ENCODE measurements at places on chromosomes 4 and X. TPM values are rescaled to one million over a fixed set of nuclear protein-coding genes. Genes with fewer than 3 reads are reported as not detected.

GRCh38 chrX:17591741-17592110 lies 145.6 kb upstream of the SCML1 start:
- H3K27ac ChIP-seq: peak overlapping the region; percentile 76
- H3K36me3 ChIP-seq: no peaks in the 10 kb centered on the region
- H3K4me1 ChIP-seq: peaks cover 29% of the 10 kb centered on the region
- H3K27me3 ChIP-seq: no peaks in the 10 kb centered on the region

DNA sequence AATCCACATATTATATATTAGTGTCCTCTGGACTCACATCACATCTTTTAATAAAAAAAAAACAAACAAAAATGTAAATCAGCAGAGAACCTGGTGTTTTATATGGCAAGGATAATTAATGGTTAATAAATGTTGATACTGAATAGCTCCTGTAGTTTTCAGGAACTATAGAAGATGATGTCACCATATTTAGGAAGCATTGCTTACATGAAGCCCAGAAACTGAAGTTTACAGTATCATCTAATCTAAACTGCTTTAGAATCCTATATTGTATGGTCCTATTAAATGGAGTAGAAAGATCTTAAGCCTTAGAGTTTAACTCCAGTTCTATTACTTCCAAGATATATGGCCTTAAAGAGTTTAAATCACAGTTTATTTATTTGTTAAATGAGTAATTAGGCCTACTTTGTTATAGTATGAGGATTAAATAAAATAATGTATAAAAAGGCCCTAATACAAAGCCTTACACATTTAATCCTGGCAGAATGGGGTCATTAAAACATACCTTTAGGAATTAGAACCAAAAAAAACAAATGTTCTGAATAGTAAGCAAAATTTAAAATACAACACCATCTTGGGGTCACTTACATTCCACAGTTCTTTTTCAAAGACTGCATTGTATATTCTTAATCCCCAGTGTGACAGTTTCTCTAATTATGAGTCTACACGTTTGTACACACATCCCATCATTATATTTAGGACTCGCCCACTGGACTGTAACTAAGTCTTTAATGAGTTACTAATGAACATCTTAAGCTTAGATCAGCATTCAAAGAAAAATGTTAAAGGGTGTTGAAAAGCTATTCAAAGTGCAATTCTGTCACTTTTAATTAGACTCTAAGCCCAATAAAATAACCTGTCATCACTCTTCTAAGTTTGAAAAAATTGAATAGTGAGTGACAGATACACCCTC lies 305.9 kb downstream of the ADGRL3 start:
- H3K4me3 ChIP-seq: no peak overlapping the region
- H3K4me1 ChIP-seq: no peaks in the 10 kb centered on the region
- no peaks in the 10 kb centered on the region for H3K36me3 ChIP-seq
- H3K27me3 ChIP-seq: no peaks in the 10 kb centered on the region

- H3K4me3 ChIP-seq: no peak overlapping the region
- H3K36me3 ChIP-seq: no peaks in the 10 kb centered on the region
- no peak for DNase-seq
- H3K4me1 ChIP-seq: no peaks in the 10 kb centered on the region
Observed at GRCh38 chrX:20101934-20102581, 14.6 kb downstream of the MAP7D2 start.

DNA sequence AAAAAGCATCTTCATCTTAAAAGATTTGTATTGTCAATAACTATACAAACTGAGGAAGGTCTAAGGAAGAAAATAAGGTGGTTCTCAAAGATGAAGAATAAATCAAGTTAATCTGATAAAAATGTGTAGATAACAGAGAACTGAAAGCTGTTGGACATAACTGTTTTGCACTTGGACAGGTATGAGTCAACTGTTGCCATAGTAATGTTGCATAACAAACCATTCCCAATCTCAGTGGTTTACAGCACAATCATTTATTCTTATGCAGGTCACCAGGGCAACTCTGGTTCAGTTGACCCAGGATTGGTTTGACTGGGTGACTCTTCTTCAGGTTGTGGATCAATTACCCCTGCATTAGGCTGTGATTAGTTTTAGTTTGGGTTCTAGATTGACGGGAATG lies 2197.7 kb downstream of the ARAP2 start:
- no peak overlapping the region for H3K4me3 ChIP-seq
- no peaks in the 10 kb centered on the region for H3K4me1 ChIP-seq
- H3K27ac ChIP-seq: no peak overlapping the region
- DNase-seq: no peak
- H3K36me3 ChIP-seq: no peaks in the 10 kb centered on the region
- H3K27me3 ChIP-seq: no peaks in the 10 kb centered on the region

DNA sequence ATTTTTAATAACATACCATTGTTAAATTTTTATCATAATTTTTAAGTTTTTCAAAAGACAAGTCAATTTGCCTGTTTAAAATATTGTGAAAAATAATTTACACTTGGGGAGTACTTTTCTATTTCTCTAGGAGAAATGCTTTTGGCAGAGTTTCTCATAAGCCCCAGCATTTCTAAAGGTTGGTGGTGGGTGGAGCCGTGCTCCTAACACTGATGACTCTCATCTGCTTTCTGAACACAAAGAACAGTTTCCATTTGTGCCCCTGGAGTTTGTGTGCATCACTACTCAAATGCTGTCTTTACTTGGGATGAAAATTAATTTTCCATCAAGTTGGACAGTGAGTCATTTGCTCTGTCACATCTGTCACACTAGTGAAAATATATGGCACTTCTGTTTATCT lies 57.6 kb downstream of the TNIP2 start:
- H3K27ac ChIP-seq: no peak overlapping the region
- no peak overlapping the region for H3K4me3 ChIP-seq
- peaks cover 41% of the 10 kb centered on the region for H3K36me3 ChIP-seq
- no peaks in the 10 kb centered on the region for H3K4me1 ChIP-seq

GRCh38 chrX:386768-387575 lies at the start of gene PPP2R3B:
PPP2R3B (minus strand) TSS chrX:386907; CDS start chrX:386691, 216 bp downstream.
- no peaks in the 10 kb centered on the region for H3K27me3 ChIP-seq
- peak within 1 kb of the TSS; percentile 100 for H3K27ac ChIP-seq
- H3K4me3 ChIP-seq: peak within 1 kb of the TSS; percentile 61
- H3K4me1 ChIP-seq: no peaks in the 10 kb centered on the region
- H3K36me3 ChIP-seq: no peaks in the 10 kb centered on the region

- H3K27me3 ChIP-seq: no peaks in the 10 kb centered on the region
- peak overlapping the region; percentile 96 for H3K27ac ChIP-seq
- DNase-seq: peak; percentile 78
- H3K36me3 ChIP-seq: no peaks in the 10 kb centered on the region
- H3K4me3 ChIP-seq: peak overlapping the region; percentile 78
Observed at GRCh38 chr4:55396308-55397125, 760 bp downstream of the TMEM165 start.

GRCh38 chrX:16445166-16445752 lies 204.7 kb upstream of the S100G start:
- H3K36me3 ChIP-seq: no peaks in the 10 kb centered on the region
- no peak for DNase-seq
- H3K27ac ChIP-seq: no peak overlapping the region
- H3K27me3 ChIP-seq: no peaks in the 10 kb centered on the region
- no peak overlapping the region for H3K4me3 ChIP-seq

DNA sequence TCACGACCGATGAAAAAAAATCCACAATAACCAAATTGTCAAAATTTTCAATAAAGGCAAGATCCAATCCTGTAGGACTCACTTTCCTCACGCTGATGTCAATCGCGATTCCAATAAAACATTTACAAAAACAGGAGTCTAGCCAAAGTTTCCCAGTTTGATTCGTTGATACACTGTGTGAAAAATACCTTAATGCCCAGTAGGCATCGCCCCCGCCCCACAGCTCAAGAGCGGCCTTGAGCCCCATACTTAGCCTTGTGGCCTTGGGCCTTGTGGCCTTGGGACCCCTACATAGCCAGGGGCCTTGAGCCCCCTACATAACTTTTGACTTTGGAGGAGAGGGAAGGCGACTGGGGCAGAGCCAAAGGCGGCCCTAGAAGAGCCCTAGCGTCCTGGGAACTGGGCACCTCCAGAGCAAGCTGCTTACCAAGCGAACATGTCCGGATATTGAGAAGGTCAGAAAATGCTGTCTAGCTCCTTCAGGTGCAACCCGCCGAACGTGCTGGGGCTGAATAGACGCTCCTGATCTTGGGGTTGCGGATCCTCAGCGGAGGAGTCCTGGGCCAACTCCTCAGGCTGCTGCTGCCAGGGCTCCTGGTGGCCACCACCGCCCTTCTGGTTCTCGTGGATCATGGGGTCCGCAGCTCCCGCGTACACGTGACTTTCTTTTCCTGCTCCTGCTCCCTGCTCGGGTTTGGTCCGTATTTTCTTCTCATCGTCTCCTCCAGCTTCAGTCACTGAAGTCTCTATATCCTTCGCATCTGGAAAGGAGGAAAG lies 62.9 kb downstream of the RHOXF2B start:
- no peak overlapping the region for H3K27ac ChIP-seq
- H3K36me3 ChIP-seq: no peaks in the 10 kb centered on the region
- H3K4me3 ChIP-seq: peak overlapping the region; percentile 30
- peaks cover 10% of the 10 kb centered on the region for H3K4me1 ChIP-seq
- DNase-seq: no peak

DNA sequence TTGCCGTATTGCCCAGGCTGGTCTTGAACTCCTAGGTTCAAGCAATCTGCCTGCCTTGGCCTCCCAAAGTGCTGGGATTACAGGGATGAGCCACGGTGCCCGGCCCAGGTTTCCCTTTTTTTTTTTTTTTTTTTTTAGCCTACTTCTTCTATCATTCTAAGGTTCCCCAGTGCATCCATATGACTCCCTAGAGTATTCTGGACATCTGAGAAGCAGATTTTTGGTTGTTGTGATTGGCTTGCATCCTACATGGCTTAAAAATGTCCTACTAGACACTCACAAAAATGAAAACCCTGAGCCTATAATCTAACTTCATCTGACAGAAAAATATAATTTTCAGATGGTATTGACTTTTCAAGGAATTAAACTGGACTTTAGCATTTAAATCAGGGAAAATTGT lies 41.7 kb downstream of the SMIM14 start:
- H3K4me1 ChIP-seq: no peaks in the 10 kb centered on the region
- no peak for DNase-seq
- no peak overlapping the region for H3K4me3 ChIP-seq

DNA sequence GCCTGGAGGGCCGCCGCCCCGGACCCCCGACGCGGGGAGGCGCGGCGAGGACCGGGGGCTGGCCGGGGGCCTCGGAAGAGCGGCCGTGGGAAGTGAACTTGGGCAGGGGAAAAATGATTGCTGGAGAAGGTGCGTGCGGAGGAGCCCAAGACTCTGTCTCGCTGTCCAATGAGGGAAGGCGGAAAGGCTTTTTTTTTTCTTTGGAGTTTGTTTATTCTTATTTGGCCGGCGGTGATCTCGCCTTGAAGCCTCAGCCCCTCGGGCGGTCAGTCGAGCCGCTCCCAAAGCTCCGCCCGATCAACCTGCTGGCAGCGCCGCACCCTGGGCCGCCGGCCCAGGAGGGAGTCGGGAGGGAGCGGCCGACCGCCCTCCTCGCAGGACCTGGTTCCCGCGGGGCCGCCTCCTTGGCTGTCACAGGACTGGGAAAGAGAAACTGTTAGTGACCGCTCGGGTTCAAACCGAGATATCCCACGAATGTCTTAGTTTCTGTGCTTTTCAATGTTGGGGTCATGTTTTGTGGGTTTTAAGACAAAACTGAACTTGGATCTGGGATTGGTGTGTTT lies 2.5 kb downstream of the CPEB2 start:
- no peaks in the 10 kb centered on the region for H3K36me3 ChIP-seq
- H3K27ac ChIP-seq: peak overlapping the region; percentile 100
- peak overlapping the region; percentile 95 for H3K4me3 ChIP-seq
- H3K4me1 ChIP-seq: peaks cover 44% of the 10 kb centered on the region
- H3K27me3 ChIP-seq: no peaks in the 10 kb centered on the region

- no peaks in the 10 kb centered on the region for H3K36me3 ChIP-seq
- no peak overlapping the region for H3K4me3 ChIP-seq
- H3K27me3 ChIP-seq: no peaks in the 10 kb centered on the region
- H3K4me1 ChIP-seq: no peaks in the 10 kb centered on the region
- no peak for DNase-seq
Observed at GRCh38 chr4:147492761-147493160, 11.9 kb downstream of the EDNRA start.

DNA sequence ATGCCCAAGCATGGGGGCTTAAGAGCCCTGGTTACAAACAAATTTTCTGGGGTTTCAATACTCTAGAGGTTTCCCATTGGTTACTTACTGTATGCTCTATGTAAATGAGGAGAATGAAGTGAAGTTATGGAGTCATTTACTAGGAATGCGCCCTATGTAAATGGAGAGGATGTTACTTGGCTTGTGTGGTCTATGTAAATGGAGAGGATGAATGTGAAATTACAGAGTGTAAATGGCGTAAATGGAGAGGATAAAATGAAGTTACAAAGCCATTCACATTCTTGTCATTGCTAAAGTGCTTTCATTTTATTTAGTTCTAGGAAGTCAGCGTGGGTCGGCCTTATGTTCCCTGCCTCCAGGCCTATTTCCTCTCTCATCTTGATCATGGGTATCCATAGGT lies 810.5 kb upstream of the ADGRL3 start:
- DNase-seq: no peak
- H3K36me3 ChIP-seq: no peaks in the 10 kb centered on the region
- H3K4me3 ChIP-seq: no peak overlapping the region

Gene SH2D1A
- 1.2 TPM for polyA plus RNA-seq

Gene KIAA1210
- polyA plus RNA-seq: not detected

Gene CCDC110
- 0.69 TPM for polyA plus RNA-seq

Gene MAB21L2
- 2.3 TPM for polyA plus RNA-seq

Gene ELF4
- polyA plus RNA-seq: 25.9 TPM

Measured in sigmoid colon (tissue), 7 donors.